Ureter (tissue), 1 donor: ENCODE measurements at places on chromosomes 6 and 20. TPM values are rescaled to one million over a fixed set of nuclear protein-coding genes. Genes with fewer than 3 reads are reported as not detected.

Gene THEMIS
- total RNA-seq = 5.6 TPM

Gene IL20RA
- total RNA-seq = 39.5 TPM

Gene C20orf204
- total RNA-seq = 1.9 TPM

Gene DZANK1
- 7.1 TPM for total RNA-seq

Gene MATN4
- total RNA-seq = not detected

Gene VSX1
- total RNA-seq = not detected

Gene SSTR4
- total RNA-seq = not detected

Gene CASS4
- 0.91 TPM for total RNA-seq

Gene MLN
- not detected for total RNA-seq

DNA sequence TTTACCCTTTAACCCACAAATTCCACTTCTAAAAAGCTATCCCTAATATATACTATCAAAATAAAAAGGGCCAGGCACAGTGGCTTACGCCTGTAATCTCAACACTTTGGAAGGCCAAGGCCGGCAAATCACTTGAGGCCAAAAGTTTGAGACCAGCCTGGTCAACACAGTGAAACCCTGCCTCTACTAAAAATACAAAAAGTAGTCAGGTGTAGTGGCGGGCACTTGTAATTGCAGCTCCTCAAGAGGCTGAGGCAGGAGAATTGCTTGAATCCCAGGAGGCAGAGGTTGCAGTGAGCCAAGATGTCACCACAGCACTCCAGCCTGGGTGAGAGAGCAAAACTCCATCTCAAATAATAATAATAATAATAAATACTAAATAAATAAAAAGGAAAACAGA is 82.5 kb downstream of the TRIM27 start:
- DNase-seq = no peak

DNA sequence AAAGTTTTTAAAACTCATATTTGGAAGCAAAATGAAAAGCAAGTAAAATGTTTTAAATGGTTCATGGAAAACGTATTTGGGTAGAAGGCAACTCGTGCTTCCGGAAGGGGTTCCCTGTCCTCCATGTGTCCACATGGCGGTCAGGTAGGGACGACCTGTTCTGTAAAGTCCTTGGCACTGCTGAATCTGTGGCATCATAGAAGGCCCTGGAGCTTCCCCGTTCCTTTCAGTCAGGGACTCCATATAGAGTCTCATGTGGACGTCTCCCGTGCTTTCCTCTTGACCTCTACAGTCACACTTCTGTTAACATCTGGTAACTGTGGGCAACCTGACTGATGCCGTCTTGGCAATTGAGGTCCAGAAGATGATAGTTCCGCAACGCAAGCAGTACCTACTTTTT is 11.4 kb downstream of the DYNLT1 start:
- no peak for DNase-seq

DNA sequence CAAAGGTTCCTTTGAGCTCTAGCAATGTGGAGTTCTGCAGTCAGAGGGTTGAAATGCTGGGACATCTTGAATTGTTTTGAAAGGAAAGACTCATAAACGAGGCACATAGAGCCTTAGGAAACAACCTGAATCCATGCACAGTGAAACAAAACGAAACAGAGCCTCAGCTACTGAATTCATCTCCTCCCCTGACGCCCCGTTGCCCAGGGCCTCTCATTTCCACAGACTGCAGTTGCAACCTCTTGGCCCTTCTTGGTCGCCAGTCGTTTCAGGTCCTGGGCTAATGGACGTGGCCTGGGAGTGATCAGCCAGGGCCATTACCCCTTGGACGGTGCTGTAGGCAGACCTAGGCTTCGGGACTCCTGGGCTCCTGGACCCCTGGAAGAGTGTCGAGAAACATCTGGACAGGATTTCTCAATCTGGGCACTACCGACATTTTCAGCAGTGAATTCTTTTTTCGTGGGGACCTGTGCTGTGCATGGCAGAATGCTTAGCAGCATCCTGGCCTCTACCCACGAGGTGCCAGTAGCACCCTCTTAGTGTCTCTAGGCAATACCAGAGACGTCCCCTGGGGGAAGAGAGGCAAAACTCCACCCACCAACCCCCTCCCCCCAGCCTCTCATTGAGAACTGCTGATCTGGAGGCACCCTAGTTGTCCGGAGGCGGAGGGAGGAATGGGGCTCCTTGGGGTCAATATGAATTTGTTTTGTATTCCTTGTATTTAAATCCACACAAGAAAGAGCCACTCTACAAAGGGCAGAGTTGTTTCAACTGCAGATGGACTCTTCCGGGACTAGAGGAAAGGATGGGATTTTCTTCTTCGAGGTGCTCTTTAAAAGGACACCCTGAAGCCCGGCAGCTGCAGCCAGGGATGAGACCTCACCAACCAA is 50.2 kb downstream of the TMEM242 start:
- no peak for DNase-seq

DNA sequence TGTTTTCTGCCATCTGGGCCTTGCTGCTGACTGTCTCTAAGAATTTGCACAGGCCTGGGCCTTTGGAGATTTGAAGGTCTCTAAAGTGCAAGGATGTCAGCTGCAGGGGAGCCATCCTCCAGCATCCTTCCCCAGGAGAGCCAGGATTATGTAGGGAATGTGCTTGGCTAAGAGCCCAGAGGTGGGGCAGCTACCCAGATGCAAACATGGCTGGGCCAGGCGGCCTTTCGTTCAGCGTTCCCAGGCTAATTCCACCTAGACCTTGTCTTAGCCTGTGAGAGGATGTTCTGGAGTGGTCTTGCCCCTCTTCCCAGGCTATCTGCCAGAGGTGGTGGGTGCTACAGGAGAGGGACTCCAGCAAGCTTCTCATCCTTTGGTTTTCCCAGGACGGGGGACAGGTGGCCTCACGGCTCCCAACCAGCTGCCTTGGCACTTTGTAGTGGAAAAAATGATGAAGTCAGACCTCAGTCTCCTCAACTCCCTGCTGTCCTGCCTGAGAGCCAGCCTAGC is 7.7 kb upstream of the PTGIS start:
- DNase-seq = peak; percentile 46

DNA sequence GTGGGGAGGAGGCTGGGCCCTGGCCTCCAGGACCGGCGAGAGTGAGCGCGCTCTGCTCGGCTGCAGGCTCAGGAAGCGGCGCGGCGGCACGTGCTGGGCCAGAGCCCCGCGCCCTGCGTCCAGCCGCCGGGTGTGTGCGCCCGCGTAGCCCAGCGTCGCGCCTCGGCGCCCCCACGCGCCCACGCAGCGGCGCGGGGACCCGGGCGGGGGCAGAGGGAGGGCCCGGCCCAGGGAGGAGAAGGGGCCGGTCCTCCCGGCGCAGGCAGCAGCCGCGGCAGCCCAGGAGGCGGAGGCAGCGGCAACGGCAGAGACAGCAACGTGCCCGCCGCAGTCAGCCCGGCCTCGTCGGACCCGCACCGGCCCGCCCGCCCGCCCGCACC is at the start of gene EYA2:
TSS of gene EYA2 (plus strand) at position 265 of the 380 bp plus-strand sequence. CDS start 95,168 bp downstream, outside the sequence.
- no peak for DNase-seq

- DNase-seq = no peak
These were observed 40.6 kb downstream of the HECA start for GRCh38 chr6:139175389-139175948.

- no peak for DNase-seq
These were observed 201.0 kb downstream of the PRL start for GRCh38 chr6:22095836-22096235.

- DNase-seq = no peak
These were observed 51.0 kb downstream of the RPS12 start for GRCh38 chr6:132865364-132865763.

- DNase-seq = no peak
These were observed 47.4 kb downstream of the NINL start for GRCh38 chr20:25537890-25538289.

DNA sequence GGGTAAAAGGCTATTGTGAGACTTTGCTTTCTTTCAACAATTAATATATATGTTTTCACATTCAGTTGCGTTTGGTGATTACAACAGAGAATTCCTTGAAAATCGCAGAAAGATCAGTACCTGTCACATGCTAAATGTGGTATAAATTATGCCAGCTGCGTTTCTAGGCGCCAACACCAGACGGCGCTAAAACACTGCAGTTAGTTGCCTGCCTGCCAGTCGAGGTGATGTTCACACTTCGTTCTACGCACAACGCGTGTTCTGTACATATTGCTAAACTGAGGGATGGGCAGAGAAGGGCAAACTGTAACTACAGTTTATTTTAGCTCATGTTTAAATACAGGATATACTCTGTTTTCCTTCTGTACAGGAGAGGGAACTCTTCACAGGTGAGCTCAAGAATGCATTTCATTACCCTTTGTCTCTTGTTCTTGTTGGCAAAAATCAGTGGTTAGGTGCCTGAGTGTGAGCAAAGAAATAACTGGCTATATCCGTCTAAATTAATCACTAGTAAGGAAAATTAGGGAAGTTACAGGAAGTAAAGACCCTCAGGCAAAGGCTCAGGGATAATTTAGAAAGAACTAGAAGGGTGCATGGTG is 100.1 kb upstream of the RGS17 start:
- peak; percentile 44 for DNase-seq

GRCh38 chr20:32562495-32562911 is 22.6 kb downstream of the NOL4L start:
- DNase-seq = no peak

DNA sequence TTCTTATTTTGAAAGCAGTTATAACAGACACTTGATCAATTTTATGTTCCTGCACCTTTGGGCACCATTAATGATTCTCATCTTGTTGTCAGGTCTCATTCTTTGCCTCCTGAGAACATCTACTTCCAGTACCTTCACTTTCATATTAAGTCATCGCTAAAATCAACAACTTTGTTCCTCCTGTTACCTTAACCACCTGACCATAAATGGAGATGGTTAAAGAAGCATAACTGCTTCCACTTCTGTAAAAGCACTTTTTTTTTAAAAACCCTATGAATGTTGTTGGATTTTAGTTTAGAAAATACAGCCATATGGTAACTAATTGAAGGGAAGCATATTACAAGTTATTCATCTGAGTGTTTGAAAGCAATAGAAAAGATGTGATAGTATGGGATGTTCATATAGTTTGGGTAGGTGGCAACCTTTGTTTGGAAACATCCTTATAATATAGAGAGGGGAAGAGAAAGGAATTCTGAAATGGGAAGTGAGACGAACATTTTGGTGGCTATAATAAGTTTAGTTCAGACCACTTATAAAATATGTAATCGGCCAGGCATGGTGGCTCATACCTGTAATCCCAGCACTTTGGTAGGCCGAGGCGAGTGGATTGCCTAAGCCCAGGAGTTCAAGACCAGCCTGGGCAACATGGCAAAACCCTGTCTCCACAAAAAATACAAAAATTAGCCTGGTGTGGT is 53.9 kb downstream of the AFG1L start:
- no peak for DNase-seq

- no peak for DNase-seq
These were observed 138.7 kb upstream of the BACH2 start for GRCh38 chr6:90435207-90435899.

GRCh38 chr20:8066662-8067061 is 47.1 kb upstream of the TMX4 start:
- no peak for DNase-seq

- DNase-seq = peak; percentile 58
These were observed 557 bp upstream of the DYNLRB1 start for GRCh38 chr20:34515484-34516246.

DNA sequence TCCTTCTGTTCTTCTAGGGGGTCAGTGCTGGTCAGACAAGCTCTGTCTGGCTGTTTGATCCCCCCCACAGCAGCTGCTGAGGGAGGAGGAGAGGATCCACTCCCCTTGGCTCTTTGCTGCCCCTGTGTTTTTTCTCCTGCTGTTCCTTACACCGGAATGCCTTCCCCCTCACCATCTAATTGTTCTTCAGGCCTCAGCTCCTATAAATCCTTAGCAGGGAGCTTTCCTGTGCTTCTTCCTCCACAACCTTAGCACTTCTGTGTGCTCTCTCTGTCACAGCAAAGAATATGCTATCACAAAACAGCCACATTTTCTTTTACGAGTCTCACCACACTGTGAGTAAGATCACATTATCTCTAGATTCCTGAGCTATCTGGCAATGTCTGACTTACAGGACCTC is 196.6 kb downstream of the OTOR start:
- no peak for DNase-seq

GRCh38 chr6:121436960-121437850 is 1.8 kb downstream of the GJA1 start:
- DNase-seq = peak; percentile 58

DNA sequence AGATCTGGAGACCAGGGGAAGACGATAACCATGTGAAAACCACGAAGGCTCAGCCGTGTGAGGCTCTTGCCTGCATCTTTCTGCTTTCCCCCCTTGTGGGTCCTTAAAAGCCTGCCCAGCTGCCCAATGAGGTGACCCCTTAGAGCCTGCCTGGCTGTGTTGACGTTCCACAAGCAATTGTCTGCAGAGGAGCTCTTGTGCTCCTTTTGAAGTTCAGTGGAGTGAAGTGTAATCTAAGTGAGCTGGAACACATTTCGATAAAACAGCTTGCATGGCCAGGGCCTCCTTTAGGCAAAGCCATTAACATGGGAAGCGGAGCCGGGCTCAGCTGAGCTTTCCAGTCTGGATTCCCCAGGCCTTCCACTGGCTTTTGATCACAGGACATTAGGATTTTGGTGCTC is 27.3 kb upstream of the TCP11 start:
- DNase-seq = no peak

GRCh38 chr6:157991067-157991432 is 9.4 kb downstream of the SYNJ2 start:
- no peak for DNase-seq

DNA sequence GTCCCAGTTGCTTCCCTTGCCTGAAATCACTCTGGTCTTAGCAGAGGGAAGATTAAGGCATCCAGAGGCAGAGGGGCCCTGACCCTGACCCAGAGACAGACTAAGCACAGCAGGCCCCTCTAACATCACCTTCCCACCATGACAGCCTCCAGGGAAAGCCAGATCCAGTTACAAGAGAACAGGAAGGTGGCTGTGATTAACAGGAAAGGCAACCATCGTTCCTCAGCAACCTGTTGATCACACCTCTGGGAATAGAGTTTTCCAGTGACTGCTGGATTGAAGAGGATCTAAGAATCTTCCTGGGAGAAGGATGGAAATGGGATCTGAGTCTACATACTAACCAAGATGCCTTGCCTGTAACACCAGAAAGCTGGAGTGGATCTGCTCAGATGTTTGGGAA is 5.2 kb upstream of the TREM1 start:
- DNase-seq = no peak
